ENCODE measurements at places on chromosomes 3 and 15. TPM values are rescaled to one million over a fixed set of nuclear protein-coding genes. Genes with fewer than 3 reads are reported as not detected.

GRCh38 chr15:80561500-80561899 lies 133.6 kb upstream of the ABHD17C start:
- peaks cover 36% of the 10 kb centered on the region for H3K36me3 ChIP-seq
- H3K27ac ChIP-seq: no peak overlapping the region
- H3K27me3 ChIP-seq: no peaks in the 10 kb centered on the region
- no peaks in the 10 kb centered on the region for H3K4me1 ChIP-seq
- DNase-seq: no peak

DNA sequence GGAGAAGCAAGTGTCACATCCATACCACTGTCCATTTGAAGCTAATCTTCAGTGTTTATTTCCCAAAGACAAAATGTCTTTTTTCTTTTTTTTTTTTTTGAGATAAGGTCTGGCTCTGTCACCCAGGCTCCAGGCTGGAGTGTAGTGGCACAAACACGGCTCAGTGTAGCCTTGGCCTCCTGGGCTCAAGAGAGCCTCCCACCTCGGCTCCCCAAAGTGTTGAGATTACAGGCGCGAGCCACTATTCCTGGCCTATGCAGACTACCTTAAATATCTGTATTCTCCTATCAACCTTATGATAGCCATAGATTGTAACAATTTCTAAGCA lies 27.7 kb upstream of the VPS33B start:
- no peaks in the 10 kb centered on the region for H3K4me1 ChIP-seq
- no peaks in the 10 kb centered on the region for H3K36me3 ChIP-seq
- H3K4me3 ChIP-seq: no peak overlapping the region
- no peak overlapping the region for H3K27ac ChIP-seq
- no peak for DNase-seq

DNA sequence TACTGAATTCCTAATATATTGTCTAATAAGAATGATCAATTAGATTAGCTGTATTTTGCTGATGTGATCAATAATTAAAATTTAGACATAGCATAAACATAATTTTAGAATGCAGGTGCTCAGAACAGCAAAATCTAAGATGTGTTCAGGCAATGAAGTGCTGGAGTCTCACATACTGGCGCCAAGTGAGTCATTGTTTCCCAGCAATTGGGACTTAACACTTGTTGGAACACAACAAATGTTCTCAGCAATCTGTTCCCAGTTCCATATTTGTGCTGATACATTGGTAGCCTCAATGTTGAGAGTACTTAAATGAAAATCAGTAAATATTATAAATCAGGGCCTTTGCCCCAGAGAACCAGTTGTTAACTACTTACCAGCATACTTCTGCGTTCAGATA lies 619.0 kb downstream of the ROBO1 start:
- H3K4me1 ChIP-seq: no peaks in the 10 kb centered on the region
- no peak overlapping the region for H3K4me3 ChIP-seq
- no peak for DNase-seq
- no peaks in the 10 kb centered on the region for H3K36me3 ChIP-seq
- H3K27me3 ChIP-seq: no peaks in the 10 kb centered on the region
- no peak overlapping the region for H3K27ac ChIP-seq

- H3K27me3 ChIP-seq: no peaks in the 10 kb centered on the region
- peak within 1 kb of the TSS; percentile 73 for H3K4me3 ChIP-seq
- no peak within 1 kb of the TSS for H3K27ac ChIP-seq
- peak; percentile 26 for DNase-seq
- H3K4me1 ChIP-seq: peaks cover 22% of the 10 kb centered on the region
Observed at GRCh38 chr3:122577409-122578031, at the start of gene PARP15. PARP15 (plus strand) TSS chr3:122577650; CDS start chr3:122577668, 18 bp downstream.

GRCh38 chr15:68149059-68149458 lies 56.1 kb downstream of the CALML4 start:
- peaks cover 6% of the 10 kb centered on the region for H3K36me3 ChIP-seq
- DNase-seq: no peak
- no peak overlapping the region for H3K4me3 ChIP-seq
- peaks cover 29% of the 10 kb centered on the region for H3K4me1 ChIP-seq

Gene MEX3B
- 11.2 TPM for total RNA-seq

Gene CHRD
- 0.29 TPM for total RNA-seq

Measured in osteoblast (primary cell).